Right cardiac atrium (tissue), 5 donors: ENCODE measurements at places on chromosomes 1 and 21. TPM values are rescaled to one million over a fixed set of nuclear protein-coding genes. Genes with fewer than 3 reads are reported as not detected.

DNA sequence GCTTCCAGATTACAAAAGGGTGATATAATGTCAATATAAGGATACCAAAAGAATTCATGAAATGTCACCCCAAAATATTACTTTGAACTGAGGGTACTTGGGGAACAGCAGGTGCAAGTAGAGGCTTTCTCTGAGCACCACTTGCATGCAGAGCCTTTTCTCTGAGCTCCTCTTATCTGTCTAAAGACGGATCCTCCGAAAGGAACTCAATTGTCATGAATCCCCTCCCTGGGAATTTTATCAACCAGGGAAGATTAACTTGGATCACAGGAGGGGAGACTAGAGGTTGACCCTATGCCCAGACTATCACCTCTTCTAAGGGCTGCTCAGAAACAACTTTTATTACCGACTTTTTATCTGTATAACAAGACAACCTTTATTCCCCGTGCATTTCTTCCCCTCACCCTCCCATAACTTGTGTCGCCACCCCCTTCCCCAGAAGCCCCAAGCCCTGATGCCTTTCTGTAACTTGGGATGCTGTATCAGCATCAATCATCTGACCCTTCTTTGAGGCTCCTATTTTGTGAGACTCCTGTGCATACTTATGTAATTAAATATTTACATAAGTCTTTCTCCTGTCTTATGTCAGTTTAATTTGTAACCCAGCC, 94.1 kb downstream of the CACHD1 start:
- DNase-seq, result no peak

The TCHH gene
- total RNA-seq, result 0.08 TPM

GRCh38 chr1:34918386-34918976, 11.0 kb downstream of the DLGAP3 start:
- DNase-seq, result peak; percentile 42

- no peak for DNase-seq
These were observed 37.1 kb downstream of the ALPL start for GRCh38 chr1:21546122-21546825.

DNA sequence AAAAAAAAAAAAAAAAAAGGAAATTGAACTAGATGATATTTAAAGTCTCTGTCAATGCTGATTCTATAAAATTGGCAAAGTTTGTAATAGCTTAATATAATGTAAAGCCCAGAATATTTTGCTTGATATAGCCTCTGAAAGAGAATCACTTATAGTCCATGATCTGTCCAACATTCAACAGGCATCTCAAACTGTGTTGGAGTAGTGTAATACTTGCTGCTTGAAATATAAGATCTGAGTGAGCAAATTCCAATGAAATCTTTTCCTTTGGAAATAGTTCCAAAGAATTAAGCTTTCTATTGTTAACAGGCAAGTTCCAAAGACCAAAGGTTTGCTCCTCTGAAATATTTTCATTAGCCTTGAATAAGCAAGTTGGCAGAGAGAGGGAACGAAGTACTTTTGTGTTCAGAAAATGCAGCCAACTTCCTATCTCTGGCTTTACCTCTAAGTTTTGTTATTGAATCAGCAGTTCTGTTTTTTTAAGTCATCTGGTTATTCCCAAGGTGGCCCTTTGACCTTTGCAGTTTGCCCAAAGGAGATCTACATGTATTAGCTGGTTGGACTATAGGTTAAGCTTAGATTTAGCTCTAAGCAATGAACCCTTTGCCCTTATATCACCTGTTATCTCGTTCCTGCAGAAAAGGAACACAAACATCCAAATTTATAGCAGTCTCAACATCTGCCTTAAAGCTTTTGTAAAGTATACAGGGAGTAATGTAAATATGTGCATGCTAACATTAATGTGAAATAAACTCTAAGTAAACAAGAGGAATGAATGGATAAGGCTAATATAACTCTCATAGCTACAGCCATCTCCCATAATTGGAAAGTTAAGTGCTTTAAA, 24.4 kb upstream of the CEP350 start:
- DNase-seq, result no peak

GRCh38 chr1:85806236-85806965, 98.2 kb upstream of the ZNHIT6 start:
- no peak for DNase-seq

- DNase-seq, result no peak
These were observed 3.2 kb downstream of the ASPM start for GRCh38 chr1:197143276-197143675.

The IRF6 gene
- total RNA-seq, result 45.4 TPM

The MPZ gene
- 10.2 TPM for total RNA-seq

GRCh38 chr1:199081739-199082138, 442.9 kb downstream of the PTPRC start:
- DNase-seq, result no peak

DNA sequence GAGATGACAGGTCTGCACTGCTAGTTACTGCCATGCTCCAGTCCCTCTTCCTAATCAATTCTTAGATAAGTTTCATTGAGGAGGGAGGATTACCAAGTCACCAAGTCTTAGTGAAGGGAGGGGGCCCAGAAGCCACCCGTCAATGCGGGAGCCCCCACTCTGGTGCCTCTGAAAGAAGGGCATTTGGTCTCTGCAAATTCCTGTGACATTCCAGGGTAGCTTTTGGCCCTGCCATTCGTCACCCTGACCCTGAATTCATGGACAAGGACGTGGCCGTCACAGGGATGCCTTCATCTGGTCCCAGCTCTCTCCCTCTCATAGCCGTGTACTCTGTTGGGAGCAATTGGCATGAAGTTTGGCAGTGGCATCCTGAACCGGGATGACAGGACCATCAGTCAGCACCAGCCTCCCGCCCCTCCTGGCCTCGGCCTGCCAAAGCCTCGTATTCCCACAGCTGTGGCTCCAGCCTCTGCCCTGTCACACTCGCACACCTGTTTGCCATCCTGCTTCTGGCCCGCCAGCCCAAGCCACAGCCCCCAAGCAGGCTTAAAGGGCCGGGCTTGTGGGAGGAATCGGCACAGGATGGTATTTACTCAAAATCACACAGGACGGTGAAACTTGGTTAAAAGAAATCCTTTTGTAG, 150.7 kb downstream of the CLIC6 start:
- no peak for DNase-seq

DNA sequence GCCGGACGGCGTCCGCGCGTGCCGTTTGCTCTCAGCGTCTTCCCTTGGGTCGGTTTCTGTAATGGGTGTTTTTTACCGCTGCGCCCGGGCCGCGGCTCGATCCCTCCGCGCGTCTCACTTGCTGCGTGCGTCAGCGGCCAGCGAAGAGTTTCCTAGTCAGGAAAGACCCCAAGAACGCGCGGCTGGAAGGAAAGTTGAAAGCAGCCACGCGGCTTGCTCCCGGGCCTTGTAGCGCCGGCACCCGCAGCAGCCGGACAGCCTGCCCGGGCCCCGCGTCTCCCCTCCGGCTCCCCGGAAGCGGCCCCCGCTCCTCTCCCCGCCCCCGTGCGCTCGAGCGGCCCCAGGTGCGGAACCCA, 159.8 kb downstream of the RUNX1 start:
- DNase-seq, result peak; percentile 64

- peak; percentile 88 for DNase-seq
These were observed 636 bp upstream of the YRDC start for GRCh38 chr1:37808369-37809319.

- DNase-seq, result no peak
These were observed 73.2 kb downstream of the LRRC8C start for GRCh38 chr1:89705901-89706699.

- DNase-seq, result no peak
These were observed 14.6 kb upstream of the C1orf159 start for GRCh38 chr1:1130206-1131120.

- no peak for DNase-seq
These were observed 19.5 kb upstream of the KRTAP11-1 start for GRCh38 chr21:30900881-30901280.

GRCh38 chr1:27572019-27572678, 31.8 kb downstream of the AHDC1 start:
- DNase-seq, result no peak

- DNase-seq, result no peak
These were observed 221.6 kb downstream of the BRINP2 start for GRCh38 chr1:177392336-177392735.

GRCh38 chr1:30903343-30904034, 5.1 kb downstream of the SDC3 start:
- no peak for DNase-seq

The TSTD1 gene
- 31.5 TPM for total RNA-seq

The FGGY gene
- total RNA-seq, result 20.5 TPM

The TGFB2 gene
- total RNA-seq, result 3.6 TPM

DNA sequence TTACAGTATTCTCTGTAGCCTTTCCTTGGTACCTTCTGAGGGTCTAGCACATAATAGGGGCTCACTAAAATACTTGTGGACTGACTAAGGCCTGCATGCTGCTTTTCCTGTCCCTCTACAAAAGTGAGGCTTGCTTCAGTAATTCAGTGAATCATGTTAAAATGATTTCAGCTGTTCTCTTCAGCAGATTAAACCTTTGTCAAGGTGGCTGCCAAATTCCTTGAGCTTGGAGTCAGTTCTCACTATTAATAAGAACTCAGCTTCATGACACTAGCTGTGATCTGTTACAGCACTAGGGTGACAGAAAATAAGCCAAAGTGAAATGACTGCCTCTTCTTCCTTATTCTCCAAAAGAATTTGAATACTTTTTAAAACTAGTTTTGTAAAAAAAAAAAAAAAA, 128.8 kb downstream of the KCNN3 start:
- no peak for DNase-seq

DNA sequence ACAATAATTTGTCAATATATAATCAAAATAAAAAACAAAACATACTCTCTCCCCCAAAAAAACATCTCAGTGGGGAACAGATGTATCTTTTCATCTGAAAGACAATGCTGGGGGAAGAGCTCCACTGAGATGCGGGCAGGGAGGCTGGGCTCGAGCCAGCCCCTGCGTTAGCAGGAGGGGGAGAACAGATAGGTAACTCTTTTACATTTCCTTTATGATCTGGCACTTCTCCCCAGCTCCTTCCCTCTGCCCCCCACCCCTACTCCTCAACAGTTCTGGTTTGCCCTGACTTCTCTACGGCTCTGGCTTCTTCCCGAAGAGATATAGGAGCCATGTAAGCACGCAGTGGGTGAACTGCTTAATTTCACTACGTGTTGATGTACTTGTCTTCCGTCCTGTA, 12.4 kb downstream of the LEPR start:
- no peak for DNase-seq

- DNase-seq, result no peak
These were observed 35.6 kb upstream of the GPR157 start for GRCh38 chr1:9164532-9164900.

The METTL25B gene
- 19.7 TPM for total RNA-seq

DNA sequence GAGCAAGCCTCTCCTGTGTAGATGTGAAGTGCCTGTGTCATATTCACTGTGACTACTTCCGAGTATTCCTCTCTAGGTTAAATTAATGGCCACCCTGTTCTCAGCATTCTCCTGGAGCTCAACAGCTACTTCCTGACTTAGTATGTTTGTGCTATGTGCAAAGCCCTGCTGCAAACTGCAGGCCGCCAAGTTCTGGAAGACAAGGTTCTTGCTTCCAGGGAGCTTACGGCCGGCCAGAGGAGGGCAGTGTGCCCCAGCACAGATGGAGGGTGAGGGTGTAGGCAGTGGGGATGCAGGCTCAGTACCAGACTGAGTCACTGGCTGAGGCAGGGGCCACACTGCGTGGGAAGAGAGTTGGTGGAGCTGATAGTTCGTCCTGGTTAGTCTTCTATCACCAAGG, 43.2 kb downstream of the ELK4 start:
- DNase-seq, result no peak
